A172 (cell line): ENCODE measurements at places on chromosomes 3 and 15. TPM values are rescaled to one million over a fixed set of nuclear protein-coding genes. Genes with fewer than 3 reads are reported as not detected.

The AMIGO3 gene
- 0.41 and 1.0 TPM in 2 replicates for total RNA-seq

The GMNC gene
- total RNA-seq, result 0.02 TPM in 1 of 2 replicates, not detected in the other

The ARGFX gene
- total RNA-seq, result not detected in 2 replicates

The PLCH1 gene
- 0.50 and 0.78 TPM in 2 replicates for total RNA-seq

The TGM5 gene
- total RNA-seq, result 0.14 TPM in 1 of 2 replicates, not detected in the other

The BFSP2 gene
- not detected in 2 replicates for total RNA-seq

The ITGB5 gene
- 118 and 146 TPM in 2 replicates for total RNA-seq
